ENCODE measurements at places on chromosomes 12 and 14.

- no peak overlapping the region for H3K4me3 ChIP-seq
- no peaks in the 10 kb centered on the region for H3K36me3 ChIP-seq
- no peak for DNase-seq
Observed at GRCh38 chr14:85248881-85249635, 280.9 kb upstream of the FLRT2 start.

DNA sequence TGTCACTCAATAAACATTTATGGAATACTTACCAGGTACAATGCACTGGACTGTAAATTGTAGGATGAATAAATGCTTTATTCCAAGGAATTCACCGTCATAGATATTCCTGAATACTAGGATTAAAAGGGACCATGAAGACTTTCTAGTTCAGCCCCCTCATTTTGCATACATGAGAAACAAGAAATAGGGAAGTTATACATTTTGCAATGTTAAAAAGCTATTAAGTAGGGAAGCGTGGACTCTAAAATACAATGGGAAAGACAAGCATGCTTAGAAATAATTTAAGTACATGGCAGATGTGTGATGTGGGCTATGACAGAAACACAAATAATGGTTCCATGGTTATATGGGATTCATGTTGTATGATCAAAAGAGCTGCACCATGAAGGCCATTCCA is 89.4 kb upstream of the SYT10 start:
- H3K36me3 ChIP-seq, result no peaks in the 10 kb centered on the region
- H3K4me3 ChIP-seq, result no peak overlapping the region
- no peaks in the 10 kb centered on the region for H3K4me1 ChIP-seq
- H3K27me3 ChIP-seq, result no peaks in the 10 kb centered on the region
- DNase-seq, result no peak
- H3K27ac ChIP-seq, result no peak overlapping the region

DNA sequence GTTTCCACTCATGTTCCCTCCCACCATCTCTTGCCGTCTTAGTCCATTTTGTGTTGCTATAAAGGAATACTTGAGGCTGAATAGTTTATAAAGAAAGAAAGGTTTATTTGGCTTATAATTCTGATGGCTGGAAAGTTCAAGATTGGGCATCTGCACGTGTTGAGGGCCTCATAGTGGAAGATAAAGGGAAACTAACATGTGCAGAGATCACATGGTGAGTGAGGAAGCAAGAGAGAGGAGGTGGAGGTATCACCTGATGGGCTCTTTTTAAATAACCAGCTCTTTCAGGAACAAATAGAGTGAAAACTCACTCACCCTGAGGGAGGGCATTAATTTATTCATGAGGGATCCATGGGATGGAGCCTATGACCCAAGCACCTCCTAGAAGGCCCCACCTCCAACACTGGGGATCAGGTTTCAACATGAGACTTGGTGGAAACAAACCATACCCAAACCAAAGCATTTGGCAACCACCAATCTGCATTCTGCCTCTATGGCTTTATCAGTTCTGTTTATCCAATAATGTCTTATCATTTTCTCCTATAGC is 29.5 kb downstream of the MYO1H start:
- H3K27me3 ChIP-seq, result no peaks in the 10 kb centered on the region
- H3K4me1 ChIP-seq, result no peaks in the 10 kb centered on the region
- no peaks in the 10 kb centered on the region for H3K36me3 ChIP-seq
- H3K4me3 ChIP-seq, result no peak overlapping the region

DNA sequence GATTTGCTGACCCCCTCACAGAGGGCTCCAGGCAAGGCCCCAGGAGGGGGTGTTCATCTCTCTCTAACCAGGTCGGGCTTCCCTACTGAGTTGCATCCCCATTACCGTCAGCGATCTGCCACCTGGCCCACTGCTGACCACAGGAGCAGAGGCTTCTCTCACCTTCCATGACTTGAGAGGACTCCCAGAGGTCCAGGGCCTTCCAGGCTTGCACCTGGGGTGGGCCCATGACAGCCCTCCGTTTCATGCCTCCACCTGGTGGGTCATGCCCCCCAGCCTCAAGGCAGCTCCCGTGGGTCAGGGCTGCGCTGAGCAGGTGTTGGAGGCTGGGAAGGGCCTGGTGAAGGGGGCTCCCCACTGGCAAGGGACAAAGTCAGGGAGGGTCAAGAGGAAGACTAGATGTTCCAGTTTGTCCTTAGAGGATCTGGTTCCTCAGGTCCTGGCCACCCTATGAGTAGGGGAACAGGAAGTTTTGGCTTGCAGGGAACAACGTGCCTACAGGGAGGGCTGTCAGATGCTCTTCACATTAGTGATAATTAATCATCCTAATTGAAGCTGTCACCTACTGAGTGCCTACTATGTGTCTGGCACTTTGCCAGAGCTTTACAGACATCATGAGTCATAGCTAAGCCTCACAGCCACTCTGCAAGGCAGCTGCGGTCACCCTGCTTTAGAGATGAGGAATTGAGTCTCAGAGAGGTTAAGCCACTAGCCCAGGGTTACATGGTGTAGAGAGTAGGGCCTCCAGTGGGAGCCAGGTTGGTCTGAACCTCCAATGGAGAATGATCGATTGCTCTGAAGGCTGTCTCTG is 13.8 kb downstream of the NFKBIA start:
- no peak overlapping the region for H3K4me3 ChIP-seq
- peaks cover 5% of the 10 kb centered on the region for H3K4me1 ChIP-seq
- no peak for DNase-seq
- no peak overlapping the region for H3K27ac ChIP-seq

- H3K27ac ChIP-seq, result no peak overlapping the region
- no peak for DNase-seq
- H3K27me3 ChIP-seq, result peaks cover 10% of the 10 kb centered on the region
- no peaks in the 10 kb centered on the region for H3K36me3 ChIP-seq
Observed at GRCh38 chr14:101708853-101709532, 52.5 kb upstream of the PPP2R5C start.

DNA sequence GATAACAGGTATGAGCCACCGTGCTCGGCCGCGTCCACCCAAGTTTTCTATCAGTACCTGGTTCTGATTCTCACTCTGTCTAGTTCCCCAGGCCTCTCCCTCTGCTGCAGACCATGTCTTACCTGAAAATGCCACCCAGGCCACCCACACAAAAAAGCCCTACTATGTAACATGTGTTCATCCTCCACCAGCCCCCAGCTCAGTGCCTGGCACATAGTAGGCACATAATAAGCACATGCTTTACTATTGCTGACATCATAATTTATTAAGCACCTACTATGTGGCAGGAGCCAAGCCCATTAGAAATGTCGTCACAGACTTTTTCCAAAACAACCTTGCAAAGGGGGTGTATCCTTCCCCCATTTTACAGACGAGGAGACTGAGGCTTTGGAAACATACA is 37.8 kb downstream of the CMKLR1 start:
- no peak overlapping the region for H3K4me3 ChIP-seq
- DNase-seq, result no peak
- no peaks in the 10 kb centered on the region for H3K36me3 ChIP-seq
- H3K27me3 ChIP-seq, result no peaks in the 10 kb centered on the region
- peaks cover 36% of the 10 kb centered on the region for H3K4me1 ChIP-seq
- peak overlapping the region; percentile 91 for H3K27ac ChIP-seq

DNA sequence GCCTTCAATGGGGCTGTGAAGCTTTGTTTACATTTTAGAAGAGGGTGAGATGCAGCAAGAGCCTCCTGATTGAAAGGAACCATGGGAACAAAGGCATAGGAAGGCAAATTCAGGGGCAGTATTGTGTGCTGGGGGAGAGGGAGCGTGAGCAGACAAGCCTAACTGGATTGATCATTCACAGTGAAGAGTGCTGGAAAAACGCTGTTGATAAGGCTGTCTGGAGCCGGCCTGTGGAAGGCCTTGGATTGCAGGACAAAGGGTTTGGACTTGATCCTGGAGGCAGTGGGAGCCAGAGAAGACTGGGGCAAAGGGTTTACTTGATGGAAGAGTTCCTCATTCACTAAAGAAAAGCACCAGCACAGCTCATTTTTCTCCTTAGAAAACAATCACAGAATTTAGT is 160.5 kb downstream of the PAH start:
- DNase-seq, result no peak
- no peaks in the 10 kb centered on the region for H3K27me3 ChIP-seq
- no peak overlapping the region for H3K27ac ChIP-seq
- no peaks in the 10 kb centered on the region for H3K36me3 ChIP-seq
- no peak overlapping the region for H3K4me3 ChIP-seq
